H4 (cell line): ENCODE measurements at places on chromosomes 1 and 21. TPM values are rescaled to one million over a fixed set of nuclear protein-coding genes. Genes with fewer than 3 reads are reported as not detected.

SPRR2A gene
- not detected in 2 replicates for total RNA-seq

BRINP3 gene
- 1.5 TPM in 2 replicates for total RNA-seq

CD5L gene
- not detected in 2 replicates for total RNA-seq

FCRLA gene
- total RNA-seq, result not detected in 2 replicates

GDAP2 gene
- 18.6 and 19.5 TPM in 2 replicates for total RNA-seq

GJA8 gene
- total RNA-seq, result not detected in 2 replicates

LCE1D gene
- total RNA-seq, result not detected in 2 replicates

CCDC18 gene
- total RNA-seq, result 2.3 and 3.3 TPM in 2 replicates
